Muscle of leg (tissue), 16 donors: ENCODE measurements at places on chromosomes 6 and 20.

DNA sequence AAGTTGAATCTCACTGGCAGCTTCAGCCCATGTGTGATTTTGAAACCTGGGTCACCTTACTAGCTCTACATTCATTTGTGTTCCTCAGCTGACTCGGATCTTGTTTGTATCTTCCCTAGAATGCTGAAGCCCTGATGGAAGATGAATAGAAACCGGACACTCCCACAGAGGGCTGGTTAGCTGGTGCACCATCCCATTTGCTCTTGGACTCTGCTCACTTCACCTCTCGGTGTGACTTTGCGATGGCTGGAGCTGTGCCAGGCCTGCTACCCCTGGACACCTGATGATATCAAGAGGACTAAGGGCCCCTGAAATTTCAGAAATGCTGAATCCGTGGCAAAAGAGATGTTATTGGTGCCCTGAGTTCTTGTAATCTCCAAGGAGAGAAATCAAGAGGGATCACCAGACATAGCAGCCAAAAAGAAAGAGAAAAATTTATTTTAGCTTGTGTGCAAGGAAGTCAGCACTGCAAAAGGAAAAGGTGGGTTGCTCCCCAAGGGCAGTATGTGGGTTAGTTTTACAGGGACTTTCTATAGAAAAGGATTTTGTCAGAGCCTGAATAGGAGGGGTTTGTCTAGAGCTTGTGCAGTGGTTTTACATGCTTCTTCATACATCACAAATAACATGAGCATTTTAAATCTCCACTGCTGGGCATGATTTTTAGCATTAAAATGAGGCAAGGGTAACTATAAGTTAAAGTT, 426.3 kb upstream of the NOX3 start:
- no peak for DNase-seq

GRCh38 chr6:21996425-21997118, 300.3 kb downstream of the PRL start:
- no peak for DNase-seq

GRCh38 chr20:52289956-52290565, 98.5 kb upstream of the ZFP64 start:
- peak; percentile 82 for DNase-seq

GRCh38 chr6:151160929-151161757, 78.6 kb upstream of the AKAP12 start:
- DNase-seq, result peak; percentile 93

- DNase-seq, result no peak
Measured at GRCh38 chr6:93069856-93070255, 349.5 kb downstream of the EPHA7 start.

DNA sequence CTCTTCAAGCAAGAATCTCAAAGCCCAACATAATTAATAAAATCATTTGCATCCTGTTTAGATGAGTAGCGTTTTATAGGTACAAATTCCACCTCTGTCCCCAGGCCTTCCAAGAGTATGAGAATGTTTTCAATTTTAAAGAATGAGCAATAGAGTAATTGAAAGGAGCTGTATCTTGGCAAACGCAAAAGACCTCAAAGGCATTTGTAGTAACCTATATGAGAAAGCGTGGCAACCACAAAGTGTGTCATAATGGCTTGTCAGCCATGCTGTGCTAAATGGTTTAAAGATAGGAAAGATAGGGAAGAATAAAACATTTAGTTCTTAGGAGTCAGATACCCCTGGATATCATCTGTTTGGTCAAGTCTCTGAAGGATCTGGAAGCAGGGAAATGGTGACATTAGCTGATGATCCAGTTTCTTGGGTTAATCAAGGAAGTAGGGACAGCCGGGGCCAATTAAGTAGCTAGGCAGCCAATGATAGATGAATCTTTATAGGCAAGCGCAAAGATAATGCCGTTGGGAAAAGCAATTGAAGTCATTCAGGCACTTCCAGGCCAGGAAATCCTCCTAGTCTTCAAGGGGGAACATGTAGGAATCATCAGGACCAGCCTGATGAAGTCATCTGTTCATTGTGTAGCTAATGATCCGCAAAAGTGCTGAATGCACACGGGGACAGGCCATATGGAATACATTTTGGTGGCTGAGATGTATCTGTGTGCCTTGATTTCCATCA, 71.5 kb upstream of the ISM1 start:
- peak; percentile 63 for DNase-seq

DNA sequence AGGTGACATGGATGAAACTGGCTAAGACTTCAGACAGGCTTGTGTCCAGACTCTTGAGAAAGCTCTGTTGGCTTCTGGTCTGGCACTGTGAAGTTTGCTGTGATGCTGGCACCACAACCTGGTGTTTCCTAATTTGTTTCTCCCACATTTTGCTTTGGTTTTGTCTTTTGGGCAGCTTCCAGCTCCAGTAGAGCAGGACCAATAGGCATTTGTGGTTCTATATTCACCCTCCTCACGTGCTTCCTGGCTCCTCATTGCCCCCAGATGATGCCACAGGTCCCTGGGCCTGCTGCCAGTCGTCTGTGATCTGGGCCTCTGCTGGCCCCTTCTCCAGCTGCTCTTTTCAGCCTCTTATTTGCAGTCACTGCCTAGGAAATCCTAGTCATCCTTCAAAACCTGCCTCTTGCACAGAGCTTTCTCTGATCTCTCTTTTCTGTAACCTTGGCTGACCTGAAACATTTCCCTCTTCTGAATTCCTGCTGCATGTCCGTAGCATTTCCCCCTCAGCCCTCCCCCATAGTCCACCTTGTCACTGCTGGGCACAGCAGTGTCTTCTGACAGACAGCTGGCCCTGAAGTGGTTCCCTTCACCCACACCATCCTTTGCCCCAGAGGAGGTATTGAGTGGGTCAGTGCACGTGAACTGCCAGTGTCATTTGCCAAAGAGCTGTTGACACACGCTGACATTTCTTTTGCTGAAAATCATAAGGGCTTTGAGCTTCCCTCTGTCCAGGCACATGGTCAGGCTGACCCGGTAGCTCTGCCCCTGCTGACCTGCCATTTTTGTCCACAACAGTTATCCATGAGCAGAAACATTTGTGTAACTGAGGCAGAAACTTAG, 63.0 kb downstream of the PTPN1 start:
- peak; percentile 60 for DNase-seq

DNA sequence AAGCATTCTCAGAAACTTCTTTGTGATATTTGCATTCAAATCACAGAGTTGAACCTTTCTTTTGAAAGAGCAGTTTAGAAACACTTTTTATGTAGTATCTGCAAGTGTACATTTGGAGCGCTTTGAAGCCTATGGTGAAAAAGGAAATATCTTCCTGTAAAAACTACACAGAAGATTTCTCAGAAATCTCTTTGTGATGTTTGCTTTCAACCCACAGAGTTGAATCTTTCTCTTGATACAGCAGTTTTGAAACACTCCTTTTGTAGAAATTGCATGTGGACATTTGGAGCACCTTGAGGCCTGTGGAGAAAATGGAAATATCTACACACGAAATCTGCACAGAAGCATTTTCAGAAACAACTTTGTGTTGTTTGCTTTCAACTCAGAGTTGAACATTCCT, 612.3 kb upstream of the ZNF337 start:
- DNase-seq, result no peak

- DNase-seq, result no peak
Measured at GRCh38 chr6:60952500-60952899, 1333.5 kb downstream of the KHDRBS2 start.

GRCh38 chr20:44033344-44033743, 118.7 kb downstream of the TOX2 start:
- no peak for DNase-seq

DNA sequence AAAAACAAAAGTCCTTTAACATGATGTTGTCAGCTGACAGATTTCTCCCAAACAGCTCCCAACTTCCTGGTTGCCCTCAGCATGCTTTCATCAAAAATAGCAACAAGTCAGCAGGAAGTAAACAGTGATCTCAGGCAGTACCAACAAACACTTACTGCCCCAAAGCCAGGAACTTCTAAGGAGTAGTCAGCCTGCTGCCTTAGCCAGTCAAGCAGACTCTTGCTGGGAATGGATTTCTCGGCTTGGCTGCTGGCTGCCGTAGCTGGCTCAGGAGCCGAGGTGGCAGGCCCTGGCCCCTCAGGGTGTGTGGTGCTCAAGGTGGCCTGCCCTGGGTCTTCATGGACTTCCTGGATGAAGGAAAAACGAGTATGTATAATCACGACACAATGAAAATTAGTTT, 46.6 kb upstream of the EMILIN3 start:
- no peak for DNase-seq

DNA sequence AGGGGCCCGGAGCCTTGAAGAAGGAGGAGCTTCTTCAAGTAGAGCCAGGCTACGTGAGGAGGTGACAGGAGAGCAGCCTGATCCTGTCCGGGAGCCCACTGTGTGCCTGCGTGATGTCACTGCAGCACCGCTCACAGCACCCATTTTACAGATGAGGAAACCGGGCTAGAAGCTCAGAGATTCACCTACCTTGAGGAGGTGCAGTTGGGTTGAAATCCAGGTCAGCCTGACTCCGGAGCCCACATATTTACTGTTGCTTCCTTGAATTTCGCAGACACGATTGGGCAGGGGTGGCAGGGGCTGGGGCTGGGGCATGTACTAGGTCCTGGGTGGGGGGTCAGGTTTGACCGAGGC, 12.5 kb downstream of the VSTM2L start:
- DNase-seq, result no peak

DNA sequence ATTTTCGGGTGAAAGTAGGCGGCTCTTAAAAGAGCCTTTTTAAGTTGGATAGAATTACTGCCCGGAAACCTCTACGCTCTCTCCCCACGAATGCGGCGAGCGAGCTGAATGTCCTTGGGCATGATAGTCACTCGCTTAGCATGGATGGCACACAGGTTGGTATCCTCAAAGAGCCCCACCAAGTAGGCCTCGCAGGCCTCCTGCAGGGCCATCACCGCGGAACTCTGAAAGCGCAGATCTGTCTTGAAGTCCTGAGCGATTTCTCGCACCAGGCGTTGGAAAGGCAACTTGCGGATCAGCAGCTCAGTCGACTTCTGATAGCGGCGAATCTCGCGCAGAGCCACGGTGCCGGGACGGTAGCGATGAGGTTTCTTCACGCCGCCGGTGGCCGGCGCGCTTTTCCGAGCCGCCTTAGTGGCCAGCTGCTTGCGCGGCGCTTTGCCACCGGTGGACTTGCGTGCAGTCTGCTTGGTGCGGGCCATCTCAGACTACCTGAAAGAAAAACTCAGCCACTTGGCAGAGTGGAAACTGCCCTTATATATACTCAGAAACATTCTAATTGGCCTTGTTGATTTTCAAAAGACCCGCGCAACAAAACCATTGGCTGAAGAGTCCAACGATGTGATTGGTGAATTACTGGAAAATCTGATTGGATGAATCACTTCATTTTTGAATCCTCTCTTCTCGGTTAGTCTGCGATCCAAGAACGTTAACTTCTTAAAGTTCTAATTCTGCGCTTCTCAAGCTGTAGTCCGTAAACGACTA, 93.9 kb upstream of the BTN3A2 start:
- DNase-seq, result peak; percentile 96

DNA sequence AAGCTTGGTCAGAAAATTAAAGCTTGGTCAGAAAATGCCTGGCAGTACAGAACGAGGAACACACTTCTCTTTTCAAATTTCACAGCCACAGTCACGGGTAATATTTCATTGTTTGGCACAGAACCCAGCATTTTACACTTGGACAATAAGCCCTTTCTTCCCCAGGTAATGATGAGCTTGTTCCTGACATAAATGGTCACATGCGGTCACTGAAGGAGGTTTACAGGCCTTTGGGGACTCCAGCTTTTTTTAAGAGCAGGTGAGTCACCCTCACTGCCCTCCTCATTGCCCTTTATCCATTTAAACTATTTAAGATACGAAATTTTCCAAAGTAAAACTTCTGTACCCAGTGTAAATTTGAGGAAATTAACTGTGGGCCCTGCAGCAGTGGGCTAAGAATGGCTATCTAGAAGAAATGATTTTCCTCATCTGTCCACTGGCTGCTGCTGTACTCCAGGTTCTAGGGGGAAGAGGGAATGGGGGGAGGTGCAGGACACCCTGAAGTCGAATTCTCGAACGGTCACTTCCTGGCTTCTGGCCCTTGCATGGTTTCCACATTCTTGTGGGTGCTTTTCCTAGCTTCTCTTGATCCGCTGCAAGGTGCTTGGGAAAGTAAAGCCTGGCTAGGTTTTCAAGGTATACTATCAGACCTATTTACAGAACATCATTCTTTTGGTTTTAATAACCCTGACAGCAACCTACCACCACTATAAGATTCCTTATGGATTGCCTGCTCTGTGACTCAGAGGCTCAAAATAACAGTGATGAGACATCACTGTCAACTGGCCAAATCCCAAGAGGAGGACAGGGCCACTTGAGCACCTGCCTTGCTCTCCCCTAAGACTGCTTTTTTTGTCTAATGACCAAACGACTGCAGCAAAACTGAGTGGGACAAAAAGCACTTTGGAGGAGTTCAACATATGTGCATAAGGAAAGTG, 75.8 kb downstream of the PREP start:
- DNase-seq, result peak; percentile 81

DNA sequence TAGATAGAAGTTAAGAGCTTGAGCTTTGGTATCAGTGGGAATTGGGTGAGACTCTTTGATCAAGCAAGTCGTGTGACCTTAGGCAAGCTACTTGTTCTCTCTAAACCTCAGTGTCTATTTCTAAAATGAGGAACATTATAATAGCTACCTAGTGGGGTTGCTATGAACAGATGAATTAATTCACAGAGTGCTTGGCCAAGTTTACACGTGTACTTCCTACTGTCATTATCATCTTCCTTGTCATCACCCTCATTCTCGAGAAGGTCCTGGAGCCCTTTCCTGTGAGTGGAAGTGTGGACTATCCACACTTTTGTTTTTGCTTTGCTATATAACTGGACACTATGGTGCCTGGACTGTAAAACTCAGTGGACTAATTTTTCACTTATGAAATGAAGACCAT, 64.0 kb downstream of the BCKDHB start:
- DNase-seq, result no peak

DNA sequence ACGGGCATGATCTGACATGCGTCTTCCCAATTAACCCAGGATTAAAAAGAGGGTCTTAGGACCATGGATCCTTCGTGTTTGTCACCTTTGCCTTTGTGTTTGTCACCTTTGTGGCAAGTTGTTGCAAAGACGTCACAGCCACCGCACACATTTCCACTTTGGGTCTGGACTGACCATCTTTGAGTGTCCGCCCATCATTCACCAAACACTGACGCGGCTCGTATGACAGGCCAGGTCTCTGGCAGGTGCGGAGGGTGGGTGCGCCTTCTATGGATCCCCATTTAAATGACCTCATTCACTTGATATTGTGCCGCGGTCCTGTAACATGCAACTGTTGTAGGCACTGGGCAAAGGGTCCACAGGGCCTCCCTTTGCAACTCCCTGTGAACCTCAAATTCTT, 404.1 kb downstream of the TAF4 start:
- DNase-seq, result no peak

DNA sequence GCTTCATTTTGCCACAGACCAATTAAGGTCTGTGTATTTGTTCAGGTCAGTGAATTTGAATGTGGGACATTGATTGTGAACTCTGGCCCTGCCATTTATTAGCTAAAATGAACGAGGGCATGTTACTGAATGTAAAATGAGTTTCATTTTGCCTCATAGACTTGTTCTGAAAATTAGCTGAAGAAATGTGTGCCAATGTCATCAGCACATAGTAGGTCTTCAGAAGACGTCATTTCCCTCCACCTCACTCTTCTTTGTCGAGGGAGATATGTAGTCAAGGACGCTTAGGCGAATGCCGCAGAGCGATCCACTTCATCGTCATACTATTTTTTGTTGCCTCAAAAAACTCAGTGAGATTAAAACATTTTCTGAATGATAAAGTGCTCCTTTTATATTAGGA, 291.7 kb downstream of the SMOC2 start:
- DNase-seq, result no peak

- no peak for DNase-seq
Measured at GRCh38 chr6:73639040-73639439, 14.8 kb downstream of the SLC17A5 start.

GRCh38 chr6:12608016-12608860, 108.3 kb upstream of the PHACTR1 start:
- no peak for DNase-seq

- DNase-seq, result no peak
Measured at GRCh38 chr20:2128542-2128941, 26.9 kb downstream of the STK35 start.
